ENCODE measurements at places on chromosomes 3 and 15.

DNA sequence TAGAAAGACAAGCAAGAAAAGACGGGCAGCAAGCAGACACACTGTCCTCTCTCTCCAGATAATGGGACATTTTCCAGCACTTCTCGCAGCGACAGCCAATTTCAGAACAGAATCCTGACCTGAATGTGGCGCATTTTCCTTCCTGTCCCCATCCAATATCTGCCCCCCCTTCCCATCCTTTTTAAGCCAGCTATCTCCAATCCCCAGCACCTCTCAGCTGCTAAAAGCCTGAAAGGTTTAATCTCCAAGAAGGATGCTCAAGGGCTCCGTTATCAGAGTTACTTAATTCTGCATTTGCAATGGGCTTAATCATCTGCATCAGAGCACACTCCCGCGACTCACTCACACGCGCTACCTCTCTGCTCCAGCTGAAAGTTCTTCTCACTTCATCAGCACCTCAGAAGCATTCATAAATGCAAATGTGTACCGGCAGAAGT lies 50.5 kb downstream of the SRGAP3 start:
- no peak for DNase-seq

- DNase-seq, result no peak
Measured at GRCh38 chr3:43707266-43707665, 16.5 kb downstream of the ABHD5 start.

- no peak for DNase-seq
Measured at GRCh38 chr3:34072297-34072696, 273.9 kb downstream of the PDCD6IP start.

- DNase-seq, result no peak
Measured at GRCh38 chr3:111134302-111134701, 62.7 kb downstream of the NECTIN3 start.

DNA sequence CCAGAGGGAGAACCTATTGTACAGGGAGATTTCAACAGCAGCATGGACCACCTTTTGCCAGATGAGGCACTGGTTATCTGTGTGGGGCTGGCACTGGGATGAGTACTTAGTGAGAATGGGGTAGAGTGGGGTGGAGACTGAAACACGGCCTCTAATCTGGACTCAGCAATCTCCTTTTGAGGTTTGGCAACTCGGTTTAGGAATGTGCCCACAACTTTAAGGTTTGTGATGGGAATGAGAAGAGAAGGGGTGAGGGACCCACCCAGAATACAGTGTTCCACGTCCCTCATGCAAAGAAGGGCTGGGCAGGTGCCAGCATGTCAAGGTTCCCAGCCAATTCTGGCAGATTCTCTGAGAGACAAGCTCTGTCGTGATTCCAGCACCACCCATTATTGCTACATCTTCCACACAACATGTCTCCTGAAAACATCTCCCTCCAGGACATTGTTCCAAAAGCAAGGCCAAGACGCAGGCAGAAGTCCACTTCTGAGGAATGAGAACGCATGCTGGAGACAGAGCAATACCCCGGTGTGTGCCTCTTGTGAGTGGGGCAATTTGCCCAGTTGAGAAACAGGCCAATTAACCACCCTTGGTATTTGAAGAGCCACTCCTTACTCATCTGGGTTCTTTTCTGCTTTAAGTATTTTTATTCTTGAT lies 37.5 kb upstream of the CCR4 start:
- no peak for DNase-seq

DNA sequence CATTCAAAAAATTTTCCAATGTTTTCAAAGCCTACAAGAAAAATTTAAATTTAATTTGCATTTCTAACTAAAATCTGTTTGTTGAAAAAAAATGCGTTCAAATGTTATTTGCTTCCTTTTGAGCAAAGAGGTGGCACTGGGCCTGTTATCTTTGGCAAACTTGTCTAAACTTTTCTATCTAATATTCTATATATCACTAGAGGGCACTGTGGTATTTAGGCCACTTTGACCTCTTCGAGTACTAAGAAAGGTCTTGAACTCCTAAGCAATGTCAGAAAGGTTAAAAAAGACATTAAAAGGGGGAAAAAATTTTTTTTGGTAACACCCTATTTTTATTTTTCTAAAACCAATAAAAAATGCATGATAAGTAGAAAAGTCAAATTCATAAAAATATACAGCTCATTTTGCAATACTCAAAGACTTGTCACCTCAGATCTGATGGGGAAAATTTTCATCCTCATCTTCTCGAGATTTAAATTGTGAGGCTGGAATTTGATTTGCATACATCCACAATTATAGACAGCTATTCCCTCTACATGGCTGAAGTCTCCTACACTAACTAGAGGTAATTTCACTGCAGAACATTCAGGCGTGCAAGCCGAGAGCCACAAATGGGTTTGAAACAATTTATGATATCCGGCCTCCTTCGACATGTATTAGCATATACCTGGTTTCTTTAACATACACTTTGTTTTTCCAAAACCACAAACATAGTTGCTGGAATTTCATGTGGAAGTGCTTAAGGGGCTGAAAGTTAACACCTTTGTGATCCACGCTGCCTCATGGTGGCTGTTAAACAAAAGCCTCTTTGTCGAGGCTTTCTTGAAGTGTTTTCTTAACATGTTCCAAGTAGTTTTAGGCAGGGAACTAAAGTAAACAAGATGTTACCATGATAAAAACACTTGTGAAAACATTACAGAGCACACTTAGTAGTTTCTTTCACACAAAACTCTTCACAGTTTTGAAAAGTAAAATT lies 576.4 kb downstream of the FOXP1 start:
- no peak for DNase-seq

GRCh38 chr15:51756482-51756881 lies 5.1 kb downstream of the TMOD2 start:
- no peak for DNase-seq

GRCh38 chr3:175018946-175019727 lies 160.0 kb downstream of the NAALADL2 start:
- DNase-seq, result no peak

DNA sequence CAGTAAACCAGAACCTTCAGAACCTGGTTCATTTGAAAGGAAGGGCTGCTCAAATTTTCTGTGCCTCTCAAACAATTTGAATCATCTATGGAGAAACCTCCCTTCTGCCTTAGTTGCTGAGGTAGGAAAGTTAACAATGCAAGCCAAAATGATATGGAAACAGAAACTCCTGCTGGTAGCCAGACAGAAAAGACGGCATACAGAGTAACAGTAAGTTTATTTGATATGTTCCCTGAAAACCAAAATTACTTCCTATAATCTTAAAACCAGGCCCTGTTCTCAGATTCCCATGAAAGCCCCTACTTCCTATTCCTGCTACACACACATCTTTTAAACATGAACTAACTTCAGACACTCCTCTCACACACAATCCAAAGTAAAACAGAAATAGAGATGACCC lies 86.2 kb downstream of the TBC1D5 start:
- DNase-seq, result no peak

GRCh38 chr15:42604894-42605744 lies 29.7 kb downstream of the STARD9 start:
- DNase-seq, result no peak

GRCh38 chr3:128112357-128112968 lies 11.1 kb downstream of the RUVBL1 start:
- peak; percentile 91 for DNase-seq

DNA sequence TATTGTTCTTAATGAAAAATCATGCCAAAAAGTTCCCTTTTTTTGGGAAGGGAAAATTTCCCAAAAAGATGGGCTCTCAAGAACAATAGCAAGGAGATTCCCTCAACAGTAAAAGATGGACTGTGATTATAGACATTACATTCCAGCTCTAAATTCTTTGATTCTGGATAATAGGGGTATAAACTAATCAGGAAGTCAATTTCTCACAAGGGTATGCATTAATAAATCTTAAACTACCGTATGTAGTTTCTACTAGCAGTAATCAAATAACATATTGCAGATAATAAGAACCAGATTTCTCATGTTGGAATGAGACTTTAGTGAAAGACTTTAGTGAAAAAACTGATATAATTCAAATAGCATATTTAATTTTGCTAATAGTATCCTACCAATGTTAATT lies 144.8 kb upstream of the PTPRG start:
- no peak for DNase-seq

GRCh38 chr15:39248204-39248603 lies 332.7 kb upstream of the THBS1 start:
- DNase-seq, result no peak

- no peak for DNase-seq
Measured at GRCh38 chr15:93460717-93461116, 371.7 kb upstream of the RGMA start.

GRCh38 chr3:69746119-69746518 lies 6.9 kb downstream of the MITF start:
- DNase-seq, result no peak

GRCh38 chr3:13879102-13879945 lies 547 bp downstream of the WNT7A start:
- no peak for DNase-seq

DNA sequence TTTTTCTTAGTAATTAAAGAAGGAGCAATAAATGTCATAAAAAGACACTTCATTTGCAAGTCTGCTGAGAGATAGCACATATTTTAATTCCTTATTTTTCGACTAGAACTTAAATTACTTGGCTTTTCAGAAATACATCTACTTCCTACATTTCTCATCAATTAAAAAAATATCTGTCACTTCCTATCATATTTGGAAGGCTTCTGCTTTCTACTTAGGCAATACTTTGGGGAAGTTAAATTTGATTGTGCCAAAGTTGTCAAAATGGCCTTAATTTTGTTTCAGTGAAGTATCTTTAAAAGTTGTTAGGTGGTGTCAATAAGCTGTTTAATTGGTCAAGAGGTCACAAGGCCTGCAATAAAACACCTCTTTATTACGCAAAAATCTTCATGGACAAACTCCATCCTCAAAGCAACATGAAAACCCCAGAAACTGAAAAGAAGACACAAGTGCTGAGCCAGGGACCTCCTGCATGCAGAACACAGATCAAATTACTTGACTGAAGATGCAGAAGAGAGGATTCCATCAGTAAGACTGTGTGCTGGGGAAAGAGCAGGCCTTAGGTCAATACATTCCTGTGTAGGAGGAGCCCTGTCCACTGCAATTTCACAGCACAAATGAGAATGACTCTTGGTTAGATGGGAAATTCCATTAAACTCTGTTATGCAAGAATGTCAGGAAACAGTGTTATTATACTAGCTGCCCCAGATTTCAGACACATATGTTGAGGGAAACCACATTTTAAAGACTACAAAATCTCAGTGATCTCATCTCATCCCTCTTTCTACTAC lies 48.0 kb upstream of the FSTL1 start:
- DNase-seq, result peak; percentile 94

DNA sequence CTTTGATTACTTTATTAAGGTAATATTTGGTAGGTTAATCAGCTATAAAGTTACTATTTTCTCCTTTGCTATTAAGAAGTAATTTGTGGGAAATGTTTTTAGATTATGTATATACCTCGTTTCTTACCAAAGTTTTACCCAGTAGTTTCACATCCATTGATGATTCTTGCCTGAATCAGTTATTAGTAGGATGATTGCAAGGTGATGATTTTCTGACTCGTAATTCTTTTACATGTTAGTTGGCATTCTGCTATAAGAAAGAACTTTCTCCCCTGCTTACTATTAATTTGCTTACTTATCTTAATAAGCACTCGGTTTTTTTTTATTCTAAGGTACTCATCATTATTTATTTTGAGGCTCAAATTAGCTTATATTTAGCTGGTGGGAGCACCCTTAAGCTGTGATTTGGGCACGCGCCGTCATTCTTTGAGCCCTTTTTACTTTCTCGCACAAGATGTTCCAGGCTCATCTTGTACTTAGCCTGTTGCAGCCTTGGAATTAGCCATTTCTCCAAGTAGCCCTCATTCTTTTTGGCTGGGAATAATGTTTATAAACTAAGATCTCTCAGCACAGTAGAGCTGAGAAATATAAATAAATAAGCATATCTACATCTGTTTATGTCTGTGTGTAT lies 15.3 kb downstream of the USP3 start:
- DNase-seq, result no peak

- DNase-seq, result no peak
Measured at GRCh38 chr3:105177576-105177975, 189.1 kb upstream of the ALCAM start.

DNA sequence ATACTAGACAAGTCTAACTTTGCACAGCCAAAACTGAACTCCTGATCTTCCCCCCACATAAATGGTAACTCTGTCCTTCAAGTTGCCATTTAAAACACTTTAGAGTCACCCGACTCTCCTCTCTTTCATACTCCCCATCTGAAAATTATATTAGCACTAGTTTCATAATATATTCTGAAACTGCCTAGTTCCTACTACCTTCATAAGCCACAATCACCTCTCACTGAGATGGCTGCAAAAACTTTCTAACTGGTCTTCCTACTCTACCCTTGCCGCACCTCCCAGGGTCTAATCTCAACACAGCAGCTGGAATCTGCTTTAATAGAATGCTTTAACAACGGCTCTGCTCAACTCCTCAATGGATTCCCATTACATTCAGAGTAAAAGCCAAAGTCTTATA lies 55.0 kb downstream of the GLB1 start:
- no peak for DNase-seq

All from amniotic stem cell (primary cell).